Testis (tissue), 5 donors: ENCODE measurements at places on chromosomes 13 and 19. TPM values are rescaled to one million over a fixed set of nuclear protein-coding genes. Genes with fewer than 3 reads are reported as not detected.

DNA sequence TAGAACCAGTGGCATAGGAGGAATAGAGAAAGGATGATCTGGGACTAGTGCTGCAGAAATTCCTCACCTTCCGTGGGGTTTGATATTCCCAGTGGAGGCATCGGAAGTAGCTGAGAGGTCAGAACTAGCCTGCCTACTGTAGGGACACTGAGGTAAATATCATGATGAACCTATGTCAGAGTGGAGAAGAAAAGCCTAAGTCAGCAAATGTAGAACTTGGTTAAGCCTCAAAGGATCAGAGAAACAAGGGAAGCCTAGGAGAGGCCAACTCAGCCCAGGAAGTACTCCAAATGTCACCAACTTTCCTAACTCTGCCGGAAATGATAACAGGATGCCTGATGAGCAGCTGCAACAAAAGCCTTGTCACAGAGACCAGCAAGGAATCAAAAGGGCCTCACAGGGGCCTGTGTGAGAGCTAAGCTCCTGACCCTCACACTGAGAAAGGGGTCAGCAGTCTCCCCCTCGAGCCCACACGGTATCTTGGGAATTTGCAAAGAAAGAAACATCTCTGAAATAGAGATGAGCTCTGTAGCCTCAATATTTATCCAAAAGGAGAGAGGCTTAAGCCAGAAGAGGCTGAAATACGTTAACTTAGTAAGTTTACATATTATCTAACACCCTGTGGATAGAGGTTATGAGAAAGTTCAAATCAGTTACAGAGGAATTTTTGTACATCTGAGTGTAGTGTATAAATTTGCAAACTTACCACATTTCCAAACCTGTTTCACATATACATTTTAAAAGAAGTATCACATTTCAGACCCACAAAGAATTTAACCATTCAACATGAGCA, 1064.3 kb downstream of the DIAPH3 start:
- no peak overlapping the region for H3K27ac ChIP-seq
- H3K4me1 ChIP-seq = no peaks in the 10 kb centered on the region
- no peak for DNase-seq
- H3K27me3 ChIP-seq = no peaks in the 10 kb centered on the region
- no peak overlapping the region for H3K4me3 ChIP-seq
- H3K36me3 ChIP-seq = no peaks in the 10 kb centered on the region

DNA sequence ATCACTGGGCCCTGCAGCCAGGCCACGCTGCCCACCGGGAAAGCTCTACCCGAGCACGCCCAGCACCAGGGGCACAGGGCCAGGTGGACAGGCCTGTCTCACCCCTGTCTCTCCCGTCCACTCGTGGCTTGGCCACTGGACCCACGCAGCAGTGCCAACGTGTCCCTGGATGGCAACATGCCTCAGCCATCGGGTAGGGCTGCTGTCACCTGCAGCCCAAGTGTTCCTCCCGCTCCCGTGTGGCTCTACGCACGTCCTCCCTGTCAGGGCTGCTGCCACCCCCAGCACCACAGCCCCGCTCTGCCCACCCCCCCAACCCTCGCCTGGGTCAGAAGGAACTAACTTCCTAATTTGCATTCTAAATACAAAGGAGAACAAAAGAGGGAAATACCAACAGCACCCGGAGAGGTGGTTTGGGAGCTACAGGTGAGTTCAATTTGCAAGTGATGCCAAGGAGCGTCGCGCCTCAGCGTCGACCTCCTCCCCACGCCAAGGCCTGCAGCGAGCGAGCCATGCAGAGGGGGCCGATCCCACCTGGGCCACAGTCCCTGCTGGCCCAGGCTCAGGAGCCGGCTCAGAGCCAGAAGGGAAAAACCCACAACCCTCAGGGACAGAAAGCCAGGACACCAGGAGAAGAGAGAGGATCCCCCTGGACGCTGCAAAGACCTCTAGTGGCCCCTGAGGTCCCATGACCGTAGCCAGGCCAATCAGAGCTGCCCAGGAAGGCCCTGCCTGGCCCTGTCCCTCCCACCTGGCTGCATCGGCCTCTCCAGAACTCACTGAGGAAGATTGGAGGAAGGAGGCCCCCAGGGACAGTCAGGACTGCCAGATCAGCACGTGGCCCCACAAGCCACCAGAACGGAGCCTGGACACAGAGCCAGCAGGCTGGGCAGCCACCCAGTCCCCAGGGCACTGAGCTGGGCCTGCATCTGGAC, 128.4 kb upstream of the SPACA7 start:
- no peak overlapping the region for H3K4me3 ChIP-seq
- H3K27me3 ChIP-seq = no peaks in the 10 kb centered on the region
- H3K4me1 ChIP-seq = no peaks in the 10 kb centered on the region
- no peak overlapping the region for H3K27ac ChIP-seq

DNA sequence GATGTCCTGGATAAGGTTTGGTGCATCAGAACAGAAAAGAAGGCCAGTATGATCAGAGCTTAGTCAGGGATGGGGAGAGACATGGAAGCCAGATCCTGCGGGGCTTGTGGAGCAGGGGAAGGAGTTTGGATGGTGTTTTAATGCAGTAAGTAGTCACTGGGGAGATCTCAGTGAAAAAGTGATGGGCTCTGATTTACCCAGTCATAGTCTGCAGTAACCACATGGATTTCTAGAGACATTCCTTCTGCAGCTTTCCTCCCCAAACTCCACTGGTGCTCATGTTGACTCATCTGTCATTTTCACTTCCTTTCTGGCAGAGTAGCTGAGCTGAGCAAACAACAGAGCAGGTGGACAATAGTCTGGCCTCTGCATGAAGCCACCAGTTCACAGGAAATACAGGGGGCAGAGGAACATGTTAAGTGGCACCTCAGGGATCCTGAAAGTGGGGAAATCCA, 144.1 kb downstream of the DPF1 start:
- no peak for DNase-seq
- no peaks in the 10 kb centered on the region for H3K36me3 ChIP-seq
- H3K4me1 ChIP-seq = no peaks in the 10 kb centered on the region
- H3K27ac ChIP-seq = no peak overlapping the region

- H3K4me1 ChIP-seq = peaks cover 16% of the 10 kb centered on the region
- H3K4me3 ChIP-seq = peak within 1 kb of the TSS; percentile 26
- H3K27me3 ChIP-seq = no peaks in the 10 kb centered on the region
- DNase-seq = no peak
These were observed at the start of gene DLL3 for GRCh38 chr19:39498798-39499642. DLL3 (plus strand) TSS chr19:39498947; CDS start chr19:39498975, 28 bp downstream.

DNA sequence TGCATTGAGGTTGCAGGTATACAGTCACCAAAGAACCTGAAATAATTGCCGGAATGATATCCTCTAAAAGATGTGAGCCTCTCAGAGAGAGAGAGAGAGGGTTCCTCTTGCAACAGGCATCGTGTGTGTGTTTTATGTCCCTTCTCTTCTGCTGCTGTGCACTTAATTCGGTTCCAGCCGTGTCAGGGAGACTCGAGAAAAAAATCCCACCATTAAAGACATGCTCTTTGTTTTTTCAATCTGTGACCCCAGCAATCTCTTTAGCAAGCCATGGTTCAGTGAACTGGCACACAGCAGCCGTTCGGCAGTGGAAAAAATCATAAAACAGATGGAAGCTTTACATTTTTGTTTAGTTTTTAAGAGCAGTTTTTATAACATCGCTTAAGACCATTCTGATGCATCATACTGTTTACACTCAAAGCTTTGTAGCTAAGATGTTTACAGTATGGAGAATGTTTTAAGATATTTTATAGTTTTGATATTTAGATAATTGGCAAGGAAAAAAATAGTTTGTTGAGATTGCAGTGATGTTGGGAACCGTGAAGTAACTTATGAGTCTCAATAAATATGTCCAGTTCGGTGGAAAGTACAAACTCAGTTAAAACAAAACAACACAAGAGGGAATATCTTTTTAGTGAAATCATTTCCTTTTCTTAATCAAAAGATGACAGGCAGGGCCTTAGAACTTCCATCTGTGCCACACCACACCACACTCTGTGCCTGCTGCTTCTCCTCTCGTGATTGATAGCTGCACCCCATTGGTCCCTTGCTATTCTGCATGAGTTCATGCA, 31.2 kb upstream of the ZNF536 start:
- DNase-seq = no peak
- H3K36me3 ChIP-seq = no peaks in the 10 kb centered on the region
- H3K27me3 ChIP-seq = no peaks in the 10 kb centered on the region
- H3K4me1 ChIP-seq = no peaks in the 10 kb centered on the region

Gene B3GNT3
- polyA plus RNA-seq = 0.63 TPM

Gene FOXO1
- polyA plus RNA-seq = 19.5 TPM

Gene CYP2A6
- not detected for polyA plus RNA-seq

Gene ELANE
- polyA plus RNA-seq = 0.50 TPM

Gene RNASEH2A
- 14.1 TPM for polyA plus RNA-seq
